DMS79 (cell line): ENCODE measurements at places on chromosomes 6 and 20.

- no peak for DNase-seq
Observed at GRCh38 chr6:66865771-66866170, 1158.7 kb upstream of the EYS start.

GRCh38 chr6:163412341-163412740 is 2.2 kb upstream of the QKI start:
- no peak for DNase-seq

DNA sequence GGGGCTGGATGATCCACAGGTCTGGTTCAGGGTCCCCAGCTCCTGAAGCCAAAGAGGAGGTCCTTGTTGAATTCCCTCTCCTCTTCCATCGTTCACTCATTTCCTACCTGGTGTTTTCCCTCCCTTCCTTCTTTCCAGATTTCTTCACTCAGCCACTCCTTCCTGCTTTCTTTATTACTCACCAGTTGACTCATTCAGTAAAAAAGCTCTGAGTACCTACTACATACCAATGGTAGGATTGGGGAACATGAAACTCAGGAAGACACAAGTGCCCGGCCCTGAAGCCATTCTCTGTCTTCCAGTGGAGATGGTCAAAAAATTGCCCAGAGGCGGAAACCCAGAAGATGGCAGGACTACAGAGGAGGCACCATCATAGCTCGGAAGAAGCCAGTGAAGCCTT is 11.9 kb upstream of the NSFL1C start:
- no peak for DNase-seq

GRCh38 chr6:170448317-170448716 is 104.8 kb downstream of the PSMB1 start:
- DNase-seq, result no peak

GRCh38 chr6:25747477-25747876 is 7.1 kb upstream of the SLC17A4 start:
- no peak for DNase-seq

- no peak for DNase-seq
Observed at GRCh38 chr20:38173237-38174156, 8.4 kb upstream of the TGM2 start.

- no peak for DNase-seq
Observed at GRCh38 chr6:169808608-169808967, 57.2 kb downstream of the ERMARD start.

DNA sequence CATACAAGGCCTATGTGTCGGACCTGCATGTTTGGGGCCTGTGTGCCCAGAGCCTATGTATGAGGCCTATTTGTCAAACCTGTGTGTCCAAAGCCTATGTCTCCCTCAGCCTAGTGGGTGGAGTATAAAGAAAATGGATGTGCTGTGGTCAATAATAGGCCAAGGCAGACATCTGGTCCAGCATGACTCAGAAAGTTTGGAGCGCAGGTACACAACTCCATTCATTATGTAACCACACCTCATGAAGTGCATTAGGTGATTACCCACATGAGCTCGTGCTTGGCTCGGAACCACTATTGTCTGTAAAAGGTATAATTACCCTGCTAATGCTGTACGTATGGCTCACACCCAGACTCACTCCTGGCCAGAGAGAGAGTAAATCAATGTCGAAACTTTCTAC is 302.4 kb upstream of the POU3F2 start:
- no peak for DNase-seq

DNA sequence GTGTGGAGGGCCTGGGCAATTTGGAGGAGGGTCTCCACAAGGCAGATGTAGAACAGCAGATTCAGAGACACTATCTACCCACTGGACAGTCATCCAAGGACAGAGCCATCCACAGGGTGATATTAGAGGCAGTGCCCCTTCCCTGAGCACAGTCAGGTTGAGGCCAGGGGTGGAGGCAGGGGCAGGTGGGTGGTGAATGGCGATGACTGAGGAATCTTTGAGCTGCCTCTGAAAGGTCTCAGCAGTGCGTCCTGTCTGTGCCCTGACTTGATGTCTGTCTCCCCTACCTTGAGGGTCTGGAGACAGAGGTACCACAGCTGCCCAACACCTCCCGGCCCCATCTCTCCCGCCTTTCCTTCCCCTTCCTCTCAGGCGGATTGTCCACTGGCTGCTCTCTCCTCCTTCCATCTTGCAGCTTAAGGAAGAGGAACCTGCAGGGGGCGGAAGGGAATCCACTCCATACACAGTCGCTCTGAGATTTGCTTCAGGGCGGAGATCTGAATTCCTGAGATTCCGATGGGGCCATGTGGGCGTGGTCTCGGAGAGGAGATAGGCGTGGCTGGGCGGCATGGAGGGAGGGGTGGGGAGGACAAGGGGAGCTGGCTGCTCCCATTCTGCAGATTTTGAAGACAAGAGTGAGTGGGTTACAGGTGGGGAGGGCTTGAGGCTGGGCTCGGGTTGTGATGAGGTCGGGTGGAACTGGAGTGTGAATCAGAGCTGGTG is 1.7 kb downstream of the MUCL3 start:
- DNase-seq, result no peak

DNA sequence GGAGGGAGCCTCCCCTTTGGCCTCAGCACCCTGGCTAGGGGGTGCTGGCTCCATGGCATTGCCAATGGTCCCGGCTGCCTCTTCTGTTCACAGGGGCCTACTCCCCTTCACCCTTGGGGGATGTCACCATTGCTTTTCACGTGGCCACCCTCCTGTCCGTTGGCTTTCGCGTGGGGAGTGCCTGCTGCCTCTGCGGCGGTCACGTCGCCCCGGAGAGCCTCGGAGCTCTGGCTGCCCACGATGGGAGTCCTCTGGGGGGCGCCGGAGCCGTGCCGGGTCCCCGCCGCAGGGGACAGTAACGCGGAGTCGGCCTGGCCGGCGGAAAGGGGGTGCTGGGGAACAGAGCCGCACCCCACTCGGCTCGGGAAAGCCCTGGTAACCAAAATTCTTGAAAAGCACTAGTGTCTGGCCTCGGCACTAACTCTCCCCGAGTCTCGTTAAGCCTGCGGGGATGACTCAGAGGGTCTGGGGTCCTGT is 661 bp upstream of the HEBP2 start:
- DNase-seq, result no peak

- DNase-seq, result no peak
Observed at GRCh38 chr6:17724341-17724740, 17.6 kb upstream of the NUP153 start.

- no peak for DNase-seq
Observed at GRCh38 chr6:150739711-150740349, 125.7 kb upstream of the MTHFD1L start.

GRCh38 chr20:46984405-46984804 is 89.8 kb downstream of the EYA2 start:
- DNase-seq, result no peak

DNA sequence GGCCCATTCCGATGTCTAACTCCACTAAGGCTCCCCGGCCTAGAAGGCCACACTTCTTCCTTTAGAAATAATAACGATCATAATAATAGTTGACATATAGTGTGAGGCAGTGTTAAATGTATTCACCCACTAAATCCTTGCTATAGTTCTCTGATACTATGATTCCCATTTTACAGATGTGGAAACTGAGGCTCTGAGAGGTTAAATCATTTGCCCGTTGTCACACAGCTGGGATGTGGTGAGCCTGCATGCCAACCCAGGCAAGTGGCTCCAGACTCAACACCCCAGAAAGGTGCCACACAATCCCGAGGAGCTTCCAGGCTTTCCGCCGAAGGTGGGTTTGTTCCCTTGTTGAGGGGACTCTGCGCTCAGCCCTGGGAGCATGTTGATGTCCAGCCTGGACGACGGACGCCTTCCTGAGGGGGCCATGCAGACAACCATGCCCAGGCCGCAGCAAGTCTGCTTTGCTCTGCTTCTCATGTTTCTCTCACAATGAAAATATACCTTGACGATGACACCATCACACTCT is 104.6 kb upstream of the CDYL start:
- no peak for DNase-seq

DNA sequence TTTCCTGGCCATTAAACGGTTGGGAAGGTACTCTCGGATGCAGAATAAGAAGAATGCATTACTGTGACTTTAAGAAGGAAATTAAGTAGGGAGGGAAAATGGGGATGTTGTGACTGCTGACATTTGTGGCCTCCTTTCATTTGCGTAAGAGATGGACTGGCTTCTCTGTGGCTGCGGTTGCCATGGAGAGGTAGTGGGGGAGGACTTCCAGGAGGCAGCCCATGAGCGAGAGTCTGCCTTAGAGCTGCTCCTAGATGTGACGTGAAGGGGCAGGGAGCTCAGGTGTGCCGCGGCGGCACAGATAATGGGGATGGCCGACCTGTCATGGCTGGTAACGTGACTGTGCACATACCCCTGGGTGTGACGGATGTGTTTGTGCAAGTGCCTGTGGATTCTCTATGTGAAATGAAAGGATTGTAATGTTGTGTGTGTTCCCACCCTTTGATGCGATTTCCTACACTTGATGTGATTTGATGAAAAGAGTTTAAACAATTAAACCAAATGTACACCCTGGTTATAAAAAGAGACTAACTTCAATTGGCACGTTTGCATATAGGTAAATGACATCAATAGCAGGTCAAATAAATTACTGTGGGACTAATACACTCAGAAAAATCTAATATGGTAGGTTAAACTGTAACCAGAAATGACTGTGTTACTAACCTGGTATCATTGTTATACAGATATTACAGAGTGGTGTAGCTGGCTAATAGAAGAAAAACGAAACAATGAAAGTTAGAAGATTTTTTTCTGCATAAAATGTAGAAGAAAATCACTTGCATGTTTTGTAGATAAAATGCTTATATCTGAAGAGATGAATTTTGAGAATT is 48.9 kb downstream of the HIVEP1 start:
- DNase-seq, result no peak

GRCh38 chr6:135722679-135723078 is 128.8 kb upstream of the PDE7B start:
- no peak for DNase-seq

DNA sequence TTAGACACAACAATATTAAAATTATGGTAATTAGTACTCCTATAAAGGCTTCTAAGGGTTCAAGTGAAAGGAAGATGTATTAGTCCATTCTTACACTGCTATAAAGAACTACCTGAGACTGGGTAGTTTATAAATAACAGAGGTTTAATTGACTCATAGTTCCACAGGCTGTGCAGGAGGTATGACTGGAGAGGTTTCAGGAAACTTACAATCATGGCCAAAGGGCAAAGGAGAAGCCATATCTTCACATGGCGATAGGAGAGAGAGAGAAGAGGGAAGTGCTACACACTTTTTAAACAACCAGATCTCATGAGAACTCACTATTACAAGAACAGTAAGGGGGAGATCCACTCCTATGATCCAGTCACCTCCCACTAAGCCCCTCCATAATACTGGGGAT is 52.9 kb downstream of the TINAG start:
- DNase-seq, result no peak

- no peak for DNase-seq
Observed at GRCh38 chr6:134810402-134810801, 139.5 kb downstream of the ALDH8A1 start.

GRCh38 chr6:162369091-162369490 is 358.5 kb downstream of the PRKN start:
- no peak for DNase-seq

GRCh38 chr20:53814060-53814459 is 220.4 kb upstream of the ZNF217 start:
- DNase-seq, result no peak

- no peak for DNase-seq
Observed at GRCh38 chr20:36036688-36037087, 68.3 kb downstream of the CNBD2 start.

DNA sequence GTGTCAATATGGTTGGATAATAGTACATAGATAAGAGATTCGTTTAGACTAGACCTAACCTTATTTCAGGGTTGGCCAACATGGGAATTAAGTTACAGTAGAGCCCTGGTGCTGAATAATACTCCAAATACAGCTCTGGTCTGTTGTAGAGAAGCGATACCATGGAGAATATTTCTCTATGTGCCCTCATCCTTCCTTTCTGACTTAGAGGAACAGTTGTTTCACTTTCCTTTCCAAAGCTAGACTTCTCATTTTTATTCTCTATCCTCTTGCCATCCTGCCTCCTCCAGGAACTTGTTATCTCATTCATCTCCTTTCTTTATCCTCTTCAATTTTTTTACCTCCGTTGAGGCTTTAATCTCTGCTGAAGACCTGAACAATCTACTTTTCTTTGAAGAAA is 68.9 kb downstream of the EDN1 start:
- no peak for DNase-seq

DNA sequence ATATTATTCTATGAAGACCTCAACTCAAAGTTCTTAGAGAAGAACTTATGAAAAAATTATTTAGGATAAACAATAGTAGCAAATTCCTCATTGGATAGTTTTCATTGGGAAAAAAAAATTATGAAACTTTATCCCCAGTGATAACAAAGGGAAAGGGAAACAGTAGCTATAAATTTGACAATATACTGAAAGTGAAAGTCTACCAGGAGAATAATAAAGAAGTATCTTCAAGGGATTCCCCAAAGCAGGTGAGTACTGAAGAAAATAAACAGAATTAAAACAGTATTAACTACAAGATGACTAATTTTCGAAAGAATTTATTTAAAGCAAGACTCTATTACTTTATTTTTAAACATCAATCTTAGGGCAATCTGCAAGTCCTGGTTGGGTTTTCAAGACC is 56.4 kb downstream of the REPS1 start:
- no peak for DNase-seq

DNA sequence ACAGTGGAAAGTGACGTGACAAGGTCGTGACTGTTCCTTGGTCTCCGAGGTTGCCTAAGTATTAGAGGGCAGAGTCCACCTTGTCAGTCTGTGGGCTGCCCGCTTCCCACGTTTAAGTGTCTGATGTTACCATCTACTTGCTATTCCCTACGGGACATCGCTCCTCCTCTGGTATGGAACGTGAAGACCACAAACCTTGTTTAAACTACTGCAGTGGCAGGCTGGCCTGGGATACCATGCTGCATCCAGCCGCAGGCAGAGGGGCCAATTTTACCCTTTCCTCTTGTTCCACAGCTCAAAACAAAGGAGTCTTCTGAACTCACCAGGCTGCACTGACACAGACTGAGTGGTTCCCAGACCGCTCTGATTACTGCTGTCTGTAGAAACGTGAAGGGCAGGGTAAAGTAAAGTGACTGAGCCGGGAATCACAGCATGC is 275.9 kb downstream of the FOXC1 start:
- no peak for DNase-seq

DNA sequence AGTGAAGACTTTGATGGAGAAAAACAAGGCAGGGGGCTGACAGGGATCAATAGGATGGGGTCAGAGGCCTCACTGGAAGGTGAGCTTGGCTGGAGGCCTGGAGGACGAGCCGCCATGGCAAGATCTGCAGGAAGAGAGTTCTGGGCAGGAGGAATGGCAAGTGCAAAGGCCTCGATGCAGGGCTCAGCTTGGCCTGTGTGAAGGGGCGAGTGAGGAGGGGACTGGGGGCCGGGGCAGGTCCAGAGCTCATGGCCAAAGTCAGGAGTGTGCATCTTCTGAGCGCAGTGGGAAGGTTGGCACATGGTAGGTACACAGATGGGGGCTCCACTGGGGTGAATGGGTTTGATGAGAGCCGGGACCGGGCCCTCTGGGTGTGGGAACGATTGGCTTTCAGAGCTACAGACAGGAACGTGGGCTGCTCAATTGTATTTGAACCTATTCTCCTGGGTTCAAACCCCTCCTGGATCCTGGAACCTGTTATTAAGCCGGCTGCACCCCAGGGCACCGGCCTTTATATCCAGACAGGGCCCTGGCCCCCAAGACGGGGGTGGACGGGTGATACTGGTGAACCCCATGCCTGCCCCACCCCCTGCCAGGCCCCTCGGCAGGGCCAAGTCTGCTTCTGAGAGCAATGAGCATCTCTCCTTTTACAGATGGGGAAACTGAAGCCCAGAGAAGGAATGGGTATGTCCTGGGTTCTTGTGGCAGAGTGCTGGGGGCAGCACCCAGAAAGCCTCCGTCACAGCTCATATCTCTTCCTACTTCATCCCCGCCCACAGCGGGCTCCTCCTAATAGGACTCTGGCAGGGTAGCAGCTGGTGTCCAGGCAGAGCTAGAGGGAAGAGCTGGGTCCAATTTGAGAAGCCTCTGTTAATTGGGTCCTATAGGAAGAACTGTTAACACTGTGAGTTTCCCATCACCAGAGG is 106.1 kb downstream of the CEBPB start:
- no peak for DNase-seq
